ENCODE measurements at places on chromosomes 5 and 9.

- DNase-seq, result no peak
Measured at GRCh38 chr5:108432024-108432423, 50.1 kb upstream of the FBXL17 start.

DNA sequence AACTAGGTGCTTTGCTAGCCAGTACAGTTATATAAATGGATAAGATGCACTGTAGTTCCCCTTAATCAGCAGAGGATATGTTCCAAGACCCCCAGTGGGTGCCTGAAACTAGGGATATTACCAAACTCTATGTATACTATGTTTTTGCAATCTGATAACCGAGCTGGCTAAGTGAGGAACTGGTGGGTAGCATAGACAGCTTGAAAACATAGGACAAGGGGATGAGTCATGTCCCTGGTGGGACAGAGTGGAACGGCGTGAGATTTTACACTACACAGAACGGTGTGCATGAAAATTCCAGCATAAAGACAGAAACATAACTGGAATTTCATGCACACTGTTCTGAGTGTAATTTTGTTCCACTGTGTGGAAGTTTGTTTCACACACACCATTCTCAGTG is 86.9 kb downstream of the BASP1 start:
- DNase-seq, result no peak

DNA sequence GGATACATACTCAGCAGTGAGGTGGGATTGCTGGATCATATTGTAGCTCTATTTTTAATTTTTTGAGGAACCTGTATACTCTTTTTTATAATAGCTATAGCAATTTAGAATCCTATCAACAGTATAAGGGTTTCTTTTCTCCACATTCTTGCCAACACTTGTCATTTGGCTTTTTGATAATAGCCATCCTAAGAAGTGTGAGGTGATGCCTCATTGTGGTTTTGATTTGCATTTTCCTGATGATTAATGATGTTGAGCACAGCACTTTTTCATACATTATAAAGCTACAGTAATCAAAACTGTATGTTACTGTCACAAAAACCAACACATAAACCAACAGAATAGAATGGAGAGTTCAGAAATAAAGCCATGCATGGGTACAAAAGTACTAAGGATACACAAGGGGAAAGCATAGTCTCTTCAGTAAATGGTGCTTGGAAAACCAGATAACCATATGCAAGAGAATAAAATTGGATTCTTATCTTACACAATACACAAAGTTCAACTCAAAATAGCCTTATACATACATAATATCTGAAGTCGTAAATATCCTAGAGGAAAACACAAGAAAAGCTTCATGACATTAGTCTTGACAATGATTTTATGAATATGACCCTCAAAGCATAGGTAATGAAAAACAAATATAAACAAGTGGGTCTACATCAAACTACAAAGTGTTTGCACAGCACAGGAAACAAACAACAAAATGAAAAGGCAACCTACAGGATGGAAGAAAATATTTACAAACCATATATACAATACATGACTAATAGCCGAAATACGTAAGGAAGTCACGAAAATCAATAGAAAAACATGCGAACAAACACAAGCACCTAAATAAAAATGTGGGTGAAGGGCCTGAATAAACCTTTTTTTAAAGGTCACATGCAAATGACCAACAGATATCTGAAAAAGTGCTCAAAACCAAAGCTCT is 287.8 kb upstream of the DAB2 start:
- no peak for DNase-seq

- DNase-seq, result no peak
Measured at GRCh38 chr9:71721855-71722254, 46.5 kb downstream of the CEMIP2 start.

GRCh38 chr9:33249087-33249658 is 9.2 kb downstream of the SPINK4 start:
- no peak for DNase-seq

GRCh38 chr5:149228618-149229297 is 42.9 kb upstream of the AFAP1L1 start:
- no peak for DNase-seq

GRCh38 chr9:121651295-121652020 is at the start of gene DAB2IP:
DAB2IP (plus strand) TSS chr9:121651634; CDS start chr9:121651776, 142 bp downstream.
- no peak for DNase-seq

- no peak for DNase-seq
Measured at GRCh38 chr5:54936201-54936600, 49.2 kb downstream of the ESM1 start.

GRCh38 chr5:22965960-22966359 is 112.8 kb upstream of the CDH12 start:
- DNase-seq, result no peak

DNA sequence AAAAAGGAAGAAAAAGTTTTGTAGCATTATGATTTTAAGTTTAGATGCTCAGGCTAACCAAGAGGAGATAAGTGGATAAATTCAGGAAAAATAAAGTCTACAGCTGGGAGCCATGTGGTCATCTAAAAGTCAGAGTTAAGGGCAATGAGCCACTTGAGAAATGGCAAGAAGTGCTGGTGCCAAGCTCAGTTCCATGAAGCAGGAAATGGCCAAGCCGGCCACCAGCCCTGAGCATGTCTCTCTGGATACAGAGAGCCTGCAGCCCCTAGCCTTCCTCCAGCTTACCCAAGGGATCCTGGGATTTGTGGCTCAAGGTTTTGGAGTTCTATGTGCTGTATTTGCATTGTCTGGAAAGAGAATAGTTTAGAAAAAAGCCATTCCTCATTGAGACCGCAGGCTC is 12.2 kb upstream of the S1PR3 start:
- DNase-seq, result no peak

- no peak for DNase-seq
Measured at GRCh38 chr5:128966375-128966774, 1.1 kb downstream of the SLC27A6 start.

DNA sequence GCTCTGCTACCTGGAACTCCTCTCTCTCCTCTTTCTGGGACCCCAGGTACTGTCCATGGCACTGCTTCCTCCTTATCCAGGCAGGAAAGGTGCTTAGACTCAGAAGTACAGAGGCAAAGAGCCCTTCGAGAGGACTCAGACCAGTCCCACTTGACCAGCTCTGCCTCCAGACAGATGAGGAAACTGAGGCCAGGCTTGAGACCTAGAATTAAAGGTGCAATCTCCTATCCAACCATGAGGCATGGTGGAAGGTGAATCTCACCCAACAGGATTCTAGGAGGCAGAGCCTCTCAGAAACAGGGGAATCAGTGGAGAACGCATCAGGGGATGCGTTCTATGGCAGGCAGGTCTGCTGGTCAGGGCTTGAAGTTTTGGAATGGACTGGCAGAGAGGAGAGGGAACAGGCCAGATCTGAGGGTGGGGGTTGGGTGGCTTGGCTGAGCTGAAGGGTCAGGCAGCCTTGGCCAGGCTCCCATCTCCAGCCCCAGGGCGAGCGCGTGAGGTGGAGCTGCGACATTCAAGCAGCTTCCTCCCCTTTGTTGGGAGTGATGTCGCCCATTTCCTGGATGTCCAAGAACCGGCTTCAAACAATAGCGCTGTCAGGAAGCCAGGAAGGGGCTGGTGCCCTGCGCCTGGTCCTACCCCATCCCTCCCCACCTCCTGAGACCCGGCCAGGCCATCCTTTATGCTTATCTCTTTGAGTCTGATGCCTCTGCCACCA is 26.2 kb downstream of the NDUFA8 start:
- no peak for DNase-seq

DNA sequence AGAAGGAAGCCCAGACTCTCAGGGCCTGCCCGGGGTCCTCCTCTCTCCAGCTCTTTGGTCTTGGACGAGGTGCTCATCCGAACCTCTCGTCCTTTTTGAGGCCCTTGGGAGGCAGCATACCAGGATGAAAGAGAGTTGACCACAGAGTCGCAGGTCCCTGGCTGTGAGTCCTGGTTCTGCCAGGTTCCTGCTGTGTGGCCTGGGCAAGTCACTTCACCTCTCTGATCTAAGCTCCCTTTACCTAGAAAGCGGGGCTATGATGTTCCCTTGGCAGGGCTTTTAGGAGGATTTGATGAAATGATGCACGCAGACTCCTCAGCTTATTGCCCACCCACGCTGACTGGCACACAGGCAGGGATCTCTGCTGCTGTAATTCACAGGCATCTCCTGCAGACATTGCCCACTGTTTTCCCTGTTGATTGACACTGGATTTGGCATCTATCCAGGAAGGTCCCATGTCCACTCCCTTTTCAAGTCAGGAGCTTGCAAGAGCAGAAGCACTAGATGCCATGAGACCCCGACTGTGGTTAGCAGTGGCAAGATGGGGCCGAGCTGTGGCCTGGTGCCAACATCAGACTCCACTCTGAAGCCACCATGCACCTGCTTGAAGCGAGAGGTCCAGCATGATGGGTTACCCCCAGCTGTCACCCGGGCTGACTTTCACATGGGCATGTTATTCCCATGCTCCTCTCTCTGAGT is 71.5 kb downstream of the MACROH2A1 start:
- no peak for DNase-seq

DNA sequence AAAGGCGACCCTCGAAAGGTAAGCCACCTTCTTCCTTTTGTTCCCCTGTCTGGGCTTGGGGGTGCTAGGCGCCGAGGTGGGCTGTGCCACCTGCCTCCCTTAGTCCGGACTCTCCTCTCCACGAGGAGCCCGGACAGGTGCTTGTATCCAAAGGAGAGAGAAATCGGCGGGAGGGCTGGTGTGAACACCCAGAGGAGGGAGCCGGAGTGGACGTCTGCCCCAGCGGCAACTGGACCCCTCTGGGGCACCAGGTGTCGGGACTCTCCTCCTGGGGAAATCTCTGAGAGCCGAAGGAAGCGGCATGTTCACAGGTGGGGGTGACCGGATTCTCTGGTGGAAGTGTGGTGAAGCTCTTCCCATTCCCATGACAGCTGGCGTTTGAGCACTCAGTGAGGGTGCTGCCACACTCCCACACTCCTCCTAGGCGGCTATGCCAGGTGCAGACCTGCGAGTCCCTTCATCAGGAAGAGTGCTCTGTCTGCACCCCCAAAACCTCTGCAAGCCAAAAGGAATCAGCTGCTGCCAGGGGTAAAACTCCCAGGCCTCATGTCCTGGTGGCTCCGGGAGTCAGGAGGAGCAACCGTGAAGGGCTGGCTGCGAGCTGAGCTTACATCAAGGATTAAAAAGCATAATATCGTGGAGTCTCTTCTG is 921 bp downstream of the KCNIP1 start:
- DNase-seq, result no peak

DNA sequence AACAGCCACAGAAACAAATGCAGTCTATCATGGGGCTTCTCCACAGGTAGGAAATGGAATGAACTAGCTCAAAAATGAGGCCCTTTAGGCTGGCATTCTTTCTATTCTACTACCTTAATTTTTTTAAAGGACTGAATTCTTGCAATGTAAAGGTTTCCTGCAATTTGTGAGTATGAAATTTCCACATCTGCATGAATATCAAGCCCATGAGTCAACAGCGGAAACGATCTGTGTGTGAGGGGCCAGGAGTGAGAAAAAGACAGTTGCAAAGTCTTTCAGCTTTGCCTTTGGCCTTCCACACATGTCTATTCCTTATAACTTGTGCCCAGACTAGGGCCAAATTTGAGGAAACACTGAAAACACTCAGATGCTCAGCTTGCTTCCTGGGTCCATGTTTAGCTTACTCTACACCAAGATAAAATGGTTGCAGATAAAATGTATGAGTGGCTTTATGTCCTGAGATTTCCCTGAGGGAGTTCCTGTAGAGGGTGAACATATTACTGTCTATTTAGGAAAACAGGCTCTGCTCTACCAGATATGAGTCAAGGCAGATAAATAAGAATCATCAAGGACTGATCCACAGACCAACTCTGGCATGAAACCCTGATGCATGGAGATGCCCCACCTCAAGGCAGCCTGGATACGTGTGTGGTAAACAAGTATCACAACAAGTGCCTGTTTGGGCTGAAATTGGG is 46.5 kb downstream of the RETREG1 start:
- DNase-seq, result no peak

DNA sequence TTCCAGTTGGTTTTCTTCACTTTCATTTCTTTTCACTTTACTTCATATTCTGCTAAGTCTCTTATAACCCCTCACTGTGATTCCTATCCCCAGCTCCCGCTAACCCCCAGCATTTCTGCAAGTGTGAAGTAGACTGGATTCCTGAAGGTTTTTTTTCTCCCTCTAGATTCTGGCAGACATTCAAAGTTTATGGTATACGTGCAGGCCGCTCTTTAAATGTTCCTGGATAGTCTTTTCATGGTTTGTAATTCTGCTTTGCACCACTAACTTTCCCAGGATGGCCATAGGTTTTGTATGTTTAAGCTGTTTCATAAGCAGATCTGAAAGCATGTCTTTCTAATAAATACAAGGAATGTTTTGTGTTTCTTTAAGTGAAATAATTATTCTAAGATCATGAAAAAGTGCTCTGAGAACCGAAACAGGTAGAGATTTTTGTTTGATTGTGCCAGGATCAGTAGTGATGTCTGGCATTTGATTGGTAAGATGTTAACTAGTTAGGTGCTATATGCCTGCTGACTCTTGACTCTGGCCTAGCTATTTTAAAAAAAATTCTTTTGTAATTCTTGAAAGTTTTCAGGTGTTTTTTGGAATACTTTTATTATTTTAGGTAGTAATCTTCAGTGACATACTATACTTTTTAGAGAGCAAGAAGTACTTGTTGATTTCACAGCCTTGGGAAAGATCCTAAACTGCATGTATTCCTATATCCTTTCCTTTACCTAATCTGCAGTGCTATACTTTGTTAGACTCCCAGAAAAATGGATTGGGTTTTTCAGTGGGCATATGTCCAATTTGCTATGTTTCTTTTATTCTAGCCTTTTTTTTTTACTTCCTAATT is 29.7 kb downstream of the CNOT6 start:
- DNase-seq, result no peak

- no peak for DNase-seq
Measured at GRCh38 chr5:10009802-10010201, 239.9 kb downstream of the ATPSCKMT start.

GRCh38 chr9:7137571-7137970 is 379.8 kb downstream of the KDM4C start:
- no peak for DNase-seq

DNA sequence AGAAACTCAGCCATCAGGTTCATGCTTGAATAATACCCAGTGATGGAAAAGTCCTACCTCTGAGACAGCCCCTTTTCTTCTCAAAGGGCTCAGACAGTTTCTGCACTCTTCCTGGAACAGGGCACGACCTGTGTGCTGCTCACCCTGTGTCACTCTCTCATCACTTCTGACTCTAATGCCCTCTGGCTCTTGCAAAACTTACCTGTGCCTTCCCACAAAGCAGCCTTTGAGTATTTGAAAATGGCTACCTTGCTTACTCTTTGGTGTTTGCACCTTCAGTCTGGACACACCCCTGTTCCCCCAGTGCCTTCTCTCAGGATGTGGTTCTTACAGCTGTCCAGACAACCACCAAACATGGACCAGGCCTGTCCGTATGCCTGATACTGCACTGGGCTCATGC is 171.4 kb downstream of the GRIA1 start:
- DNase-seq, result no peak

GRCh38 chr5:137630216-137630971 is 105.5 kb downstream of the KLHL3 start:
- DNase-seq, result no peak

GRCh38 chr9:84394036-84394435 is 53.5 kb upstream of the SLC28A3 start:
- no peak for DNase-seq

DNA sequence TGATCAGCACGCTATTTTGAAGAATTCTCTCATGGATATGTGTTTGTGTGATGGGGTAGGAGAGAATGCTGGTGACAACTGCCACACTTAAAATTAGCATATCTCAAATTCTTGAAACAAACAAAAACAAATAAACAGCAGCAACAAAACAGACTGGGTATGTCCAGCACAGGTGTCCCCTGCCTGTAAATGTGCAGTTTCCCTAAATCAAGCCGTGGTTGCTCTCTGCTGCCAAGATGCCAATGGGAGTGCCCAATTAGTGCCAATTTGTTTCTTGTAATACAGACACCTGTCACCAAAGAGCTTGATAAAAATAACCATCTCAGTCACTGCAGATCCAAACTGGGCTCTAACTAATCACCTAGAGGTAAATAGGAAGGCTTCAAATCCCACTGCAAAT is 144.2 kb upstream of the SMARCA2 start:
- no peak for DNase-seq

All from CD4-positive, alpha-beta T cell treated with Interleukin-6 at 100 ng/mL for 8 hours (primary cell).